ENCODE measurements at places on chromosomes 2 and 18.

- DNase-seq = no peak
These were observed 206.6 kb downstream of the DYSF start for GRCh38 chr2:71659868-71660518.

DNA sequence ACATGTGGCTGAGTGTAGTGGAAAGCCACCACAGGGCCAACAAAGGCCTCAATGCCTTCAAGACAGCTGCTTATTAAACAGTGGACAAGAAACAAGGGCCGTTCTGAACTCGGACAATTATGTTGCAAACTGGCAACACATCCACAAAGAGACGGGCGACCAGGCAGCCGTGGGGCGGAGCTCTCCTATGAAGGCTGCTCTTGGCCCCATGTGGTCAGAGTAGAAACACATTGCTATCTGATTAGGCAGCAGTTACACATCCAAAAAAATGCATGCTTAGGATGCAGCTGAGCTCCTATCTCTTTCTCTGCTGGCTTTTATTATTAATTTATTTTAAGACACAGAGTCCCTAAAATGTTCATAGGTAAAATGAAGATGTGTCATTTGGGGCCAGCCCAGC is 163.4 kb downstream of the TMEM163 start:
- no peak for DNase-seq

GRCh38 chr18:10420561-10421352 is 33.7 kb upstream of the APCDD1 start:
- DNase-seq = no peak

GRCh38 chr2:55158111-55158814 is 73.8 kb downstream of the CLHC1 start:
- DNase-seq = no peak

DNA sequence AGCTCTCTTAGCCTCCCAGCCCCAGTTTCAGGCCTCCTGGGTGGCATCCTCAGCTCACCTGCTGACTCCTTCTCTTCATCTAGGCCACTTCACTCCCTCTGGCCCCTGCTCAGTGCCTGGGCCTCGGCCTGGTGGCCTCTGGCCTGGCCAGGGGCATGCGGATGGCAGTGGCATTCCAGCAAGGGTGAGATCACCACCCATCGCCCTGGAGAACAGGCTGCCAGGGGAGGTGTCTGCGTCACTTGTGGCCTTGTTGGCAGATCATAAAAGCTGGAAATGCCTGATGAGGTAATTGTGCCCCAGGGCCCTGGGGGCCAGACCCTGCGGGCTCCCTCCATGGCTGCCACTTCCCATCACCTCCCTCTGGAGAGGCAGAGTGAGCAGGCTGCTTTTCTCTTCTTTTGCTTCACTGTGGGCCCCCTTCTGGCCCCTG is 72.5 kb upstream of the SMAD2 start:
- no peak for DNase-seq

GRCh38 chr2:238941262-238941792 is 93.4 kb downstream of the TWIST2 start:
- no peak for DNase-seq

GRCh38 chr2:7209757-7210555 is 292.7 kb downstream of the RNF144A start:
- no peak for DNase-seq

DNA sequence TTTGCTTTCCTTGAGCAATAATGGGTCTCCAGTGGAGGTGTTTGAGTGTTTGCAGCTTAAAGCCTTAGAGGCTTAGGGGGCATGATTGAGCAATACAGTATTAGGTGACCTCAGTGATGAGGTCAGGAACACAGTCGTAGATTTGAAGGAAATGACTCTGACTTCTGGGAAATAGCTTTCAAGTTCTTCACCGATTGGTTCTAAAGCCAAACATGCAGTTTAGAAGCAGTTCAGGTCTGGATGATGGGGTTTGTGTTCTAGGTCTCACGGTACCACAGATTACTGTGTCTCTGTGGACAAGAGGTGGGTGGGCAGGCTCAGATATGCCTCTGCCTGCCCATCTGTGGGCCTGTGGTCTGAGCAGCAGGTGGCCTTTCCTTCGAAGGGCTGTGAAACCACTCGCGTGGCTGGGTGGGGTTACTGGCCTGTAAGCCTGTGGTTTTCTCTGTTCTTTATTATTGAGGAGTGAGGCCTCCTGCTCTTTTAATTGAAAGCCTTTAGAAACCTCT is 7.8 kb downstream of the MTHFD2 start:
- DNase-seq = no peak

- DNase-seq = no peak
These were observed 52.3 kb upstream of the OTOF start for GRCh38 chr2:26530240-26530540.

DNA sequence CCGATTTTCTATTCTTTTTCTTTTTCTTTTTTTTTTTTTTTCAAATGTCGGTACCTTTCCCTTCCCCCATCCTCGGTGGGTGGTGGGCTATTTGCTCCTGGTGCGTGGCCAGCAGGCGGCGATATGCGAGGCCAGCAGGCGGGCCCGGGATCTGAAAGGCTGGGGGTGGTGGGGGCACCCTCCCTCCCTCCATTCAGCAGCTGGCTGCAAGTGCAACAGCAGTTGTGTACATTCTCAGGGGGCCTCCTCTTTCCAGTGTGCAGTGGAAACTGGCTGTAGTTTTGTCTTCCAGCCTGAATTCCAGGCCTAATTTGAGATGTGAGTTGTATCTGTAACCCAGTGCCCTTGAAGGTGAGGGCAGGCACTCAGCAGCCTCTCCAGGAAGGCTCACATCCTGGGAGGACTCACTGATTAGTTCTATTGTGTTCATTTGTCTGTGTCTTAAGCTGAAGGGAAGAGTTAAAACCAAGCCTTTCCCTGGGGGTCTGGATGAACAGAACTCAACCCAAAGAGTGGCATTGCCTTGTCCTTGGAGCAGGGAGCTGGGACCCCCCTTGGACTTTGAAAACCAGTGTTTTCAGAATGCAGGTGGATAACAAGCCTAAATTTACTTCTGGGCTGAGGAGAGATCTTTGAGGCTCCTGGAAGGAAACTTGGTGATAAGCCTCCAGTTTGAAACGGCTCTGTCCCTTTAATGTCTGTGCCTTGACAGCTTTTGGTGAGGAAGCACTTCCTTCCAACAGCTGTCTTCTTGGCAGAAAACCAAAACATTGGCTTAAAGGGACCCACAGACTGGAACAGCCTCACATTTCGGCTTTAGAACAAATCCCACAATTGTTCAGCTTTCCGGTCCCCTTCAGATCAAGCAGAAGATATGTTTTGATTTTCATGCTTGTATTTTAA is 3.3 kb downstream of the MYCN start:
- DNase-seq = no peak

DNA sequence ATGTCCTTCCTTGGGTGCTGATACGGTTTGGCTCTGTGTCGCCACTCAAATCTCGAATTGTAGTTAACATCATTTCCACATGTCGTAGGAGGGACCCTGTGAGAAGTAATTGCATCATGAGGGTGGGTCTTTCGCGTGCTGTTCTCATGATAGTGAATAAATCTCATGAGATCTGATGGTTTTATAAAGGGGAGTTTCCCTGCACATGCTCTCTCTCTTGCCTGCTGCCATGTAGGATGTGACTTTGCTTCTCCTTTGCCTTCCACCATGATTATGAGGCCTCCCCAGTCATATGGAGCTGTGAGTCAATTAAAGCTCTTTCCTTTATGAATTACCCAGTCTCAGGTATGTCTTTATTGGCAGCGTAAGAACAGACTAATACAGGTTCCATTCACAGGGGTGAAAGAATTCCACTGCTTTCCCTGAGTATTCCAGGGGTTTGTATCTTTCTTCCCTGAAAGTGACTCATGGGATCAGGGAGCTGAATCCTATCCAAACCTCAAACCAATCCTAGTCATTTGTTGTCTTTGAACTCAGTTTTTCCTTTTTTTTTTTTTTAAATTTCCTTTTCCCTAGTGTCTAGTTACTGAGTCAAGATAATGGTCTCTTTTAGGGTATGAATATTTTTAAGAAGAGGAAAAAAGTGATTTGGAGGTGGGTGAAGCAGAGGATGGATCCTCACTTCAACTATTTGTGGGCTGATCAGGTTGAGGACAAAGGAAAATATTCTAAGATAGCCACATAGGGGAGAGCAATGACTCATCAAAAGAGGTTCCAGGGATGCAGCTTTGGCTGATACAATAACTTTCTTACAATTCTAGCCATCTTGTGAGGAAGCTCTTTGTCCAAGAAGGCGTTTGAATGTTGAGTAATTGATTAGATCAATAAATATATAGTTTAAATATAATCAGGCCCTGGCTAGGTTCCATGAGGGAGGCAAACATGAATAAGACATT is 19.5 kb upstream of the KCNE4 start:
- DNase-seq = no peak

- no peak for DNase-seq
These were observed 27.1 kb upstream of the BARD1 start for GRCh38 chr2:214836568-214836967.

- DNase-seq = peak; percentile 83
These were observed 3.9 kb upstream of the ERMN start for GRCh38 chr2:157329524-157329923.

GRCh38 chr2:201824212-201824611 is 17.9 kb downstream of the CDK15 start:
- DNase-seq = no peak

DNA sequence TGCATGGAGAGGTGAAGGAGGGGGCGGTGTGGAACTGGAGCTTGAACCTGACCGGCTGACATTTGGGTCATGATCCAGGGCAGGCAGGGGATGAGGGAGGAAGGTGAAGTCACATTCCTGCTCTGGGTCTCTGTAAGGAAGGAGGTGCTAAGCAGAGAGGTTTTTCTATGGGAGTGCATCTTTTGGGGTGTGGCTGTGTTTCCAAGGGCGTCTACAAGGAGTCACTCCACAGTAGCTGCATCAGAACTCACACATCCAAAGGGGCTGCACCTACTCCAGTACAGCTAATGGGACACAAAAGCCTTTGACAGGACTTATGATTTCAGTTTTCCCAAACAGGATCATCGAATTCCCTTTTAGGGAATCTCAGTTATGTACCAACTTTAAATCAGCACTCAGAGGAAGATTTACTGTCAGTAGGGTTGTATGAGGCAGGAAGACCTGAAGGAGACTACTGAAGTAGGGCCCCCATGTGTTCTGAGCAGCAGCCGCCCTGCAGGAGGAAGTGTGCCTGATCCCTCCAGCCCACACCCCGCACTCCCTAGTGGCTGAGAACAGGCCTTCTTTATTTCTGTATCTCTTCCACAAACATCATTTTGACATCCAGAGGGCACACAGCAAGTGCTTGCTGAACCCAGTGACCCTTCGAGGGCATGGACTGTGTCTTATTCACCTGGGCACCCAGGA is 137.2 kb downstream of the CELF4 start:
- no peak for DNase-seq

- DNase-seq = no peak
These were observed 480.4 kb downstream of the TGIF1 start for GRCh38 chr18:3930126-3931012.

GRCh38 chr18:42901161-42901560 is 214.3 kb downstream of the RIT2 start:
- DNase-seq = no peak

DNA sequence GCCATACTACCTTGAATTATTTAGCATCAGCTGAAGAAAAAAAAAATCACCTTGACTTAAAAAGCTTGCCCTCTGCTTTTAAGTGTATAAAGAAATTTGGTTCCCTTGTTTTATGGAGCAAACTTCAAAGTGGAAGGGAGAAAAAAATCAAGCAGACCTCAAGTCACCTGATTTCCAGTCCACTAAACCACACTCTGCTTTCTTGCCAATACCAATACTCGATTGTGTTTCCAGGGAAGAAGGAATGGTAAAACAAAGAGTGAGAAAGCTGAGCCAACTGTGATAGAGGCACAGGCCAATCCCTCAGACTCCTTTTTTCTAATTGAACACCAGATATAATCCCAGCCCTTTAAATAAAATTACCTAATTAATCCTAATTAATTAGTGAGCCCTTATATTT is 587.3 kb downstream of the ARHGAP15 start:
- DNase-seq = no peak

- DNase-seq = no peak
These were observed 14.0 kb upstream of the ITGAV start for GRCh38 chr2:186575856-186576255.

DNA sequence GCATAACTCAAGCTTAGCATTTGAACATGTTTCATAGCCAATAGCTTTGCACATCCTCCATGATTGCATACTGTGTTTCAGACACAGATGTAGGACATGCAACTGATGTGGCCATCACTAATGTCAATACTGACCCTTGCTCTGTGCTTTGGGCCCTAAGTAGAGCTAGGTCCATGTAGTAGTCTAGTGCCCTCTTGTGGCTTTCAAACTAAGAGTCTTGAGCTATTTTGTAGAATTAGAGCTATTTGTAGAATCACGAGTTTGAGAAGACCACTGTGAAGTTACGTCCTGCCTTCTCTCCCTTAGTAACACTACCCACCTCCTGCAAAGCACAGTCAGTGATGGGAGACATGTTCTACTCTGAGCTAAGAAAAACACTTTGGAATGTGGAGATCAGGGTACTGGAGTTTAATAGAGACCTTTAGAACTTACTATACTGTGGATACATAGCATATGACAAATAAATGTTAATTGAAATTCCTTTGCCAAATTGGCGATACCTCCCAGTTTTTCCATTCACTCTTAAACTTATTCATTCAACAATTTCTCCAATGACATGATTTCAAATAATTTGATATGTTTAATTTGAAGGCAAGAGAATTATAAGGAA is 306.5 kb upstream of the TNP1 start:
- peak; percentile 39 for DNase-seq

- no peak for DNase-seq
These were observed 83.6 kb upstream of the MGAT5 start for GRCh38 chr2:134170294-134170693.

GRCh38 chr2:8636041-8636491 is 45.8 kb upstream of the ID2 start:
- DNase-seq = no peak

DNA sequence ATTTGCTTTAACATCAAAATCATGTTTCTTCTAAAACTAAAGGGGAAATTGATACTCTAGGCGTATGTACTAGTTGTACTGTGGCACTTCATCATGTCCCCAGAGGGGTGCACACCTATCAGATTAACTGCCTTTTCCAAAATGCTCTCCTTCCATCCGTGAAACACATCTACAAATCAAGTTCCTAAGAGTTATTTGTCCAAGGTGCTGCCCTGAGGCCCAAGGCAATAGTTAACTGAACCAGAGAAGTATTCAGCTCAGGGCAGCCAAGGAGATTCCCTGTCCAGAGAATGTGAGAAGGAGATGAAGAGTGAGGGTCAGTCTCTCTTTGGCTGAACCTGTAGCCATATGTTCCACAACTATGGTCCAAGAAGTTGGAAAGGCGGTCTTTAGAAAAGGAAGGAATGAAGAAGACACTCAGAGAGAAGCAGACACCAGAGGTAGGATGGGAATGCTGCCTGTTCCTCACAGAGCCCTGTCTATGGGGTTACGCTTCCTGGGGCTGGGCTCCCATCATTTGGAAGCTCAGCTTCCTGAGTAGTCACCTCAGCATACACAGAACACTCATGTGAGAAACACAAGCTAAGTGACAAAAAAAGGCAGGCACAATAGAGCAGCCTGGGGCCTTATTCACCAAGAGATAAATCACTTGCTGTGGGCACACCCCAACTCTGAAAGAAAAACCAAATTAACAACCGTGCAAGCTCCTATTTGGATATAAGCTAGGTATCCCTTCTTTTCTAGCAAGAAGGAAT is 55.6 kb downstream of the ANKRD44 start:
- no peak for DNase-seq

Data from NCI-H2029 treated with DMSO at 0.1 percent for 48 hours (cell line).